NCI-H446 treated with DMSO at 0.1 percent for 48 hours (cell line): ENCODE measurements at places on chromosomes 1 and 21.

DNA sequence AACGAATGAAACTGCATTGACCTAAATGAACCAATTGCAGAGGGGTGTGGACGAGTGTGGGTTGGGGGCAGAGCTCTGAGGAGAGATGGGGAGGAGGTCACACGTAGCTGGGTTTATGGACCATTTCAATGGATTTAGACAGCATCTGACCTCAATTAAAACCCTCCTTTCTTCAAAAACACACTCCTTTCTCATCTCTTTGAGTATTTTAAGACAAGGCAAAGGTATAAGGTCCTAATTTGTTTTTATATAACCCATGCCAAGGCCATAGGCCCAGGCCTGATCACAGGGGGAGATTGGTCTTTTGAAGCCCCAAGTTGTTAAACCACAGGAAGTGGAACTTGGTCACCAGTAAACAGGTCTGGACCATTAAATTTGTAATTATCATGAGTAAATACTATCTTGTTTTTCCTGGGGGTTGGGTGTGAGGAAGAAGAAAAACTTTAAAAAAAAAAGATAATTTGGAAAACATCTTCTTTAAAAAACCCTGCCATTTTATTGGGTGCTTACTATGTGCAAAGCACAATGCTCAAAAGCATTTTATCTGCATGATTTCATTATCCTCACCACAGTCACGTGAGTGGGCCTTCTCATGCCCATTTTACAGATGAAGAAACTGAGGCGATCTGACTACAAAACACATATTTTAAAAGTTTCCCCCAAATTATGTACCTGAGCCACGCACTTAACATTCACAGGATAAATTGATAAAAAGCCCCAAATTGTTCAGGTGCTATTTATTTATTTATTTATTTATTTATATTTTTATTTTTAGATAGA, 8.9 kb upstream of the INAVA start:
- DNase-seq = no peak

DNA sequence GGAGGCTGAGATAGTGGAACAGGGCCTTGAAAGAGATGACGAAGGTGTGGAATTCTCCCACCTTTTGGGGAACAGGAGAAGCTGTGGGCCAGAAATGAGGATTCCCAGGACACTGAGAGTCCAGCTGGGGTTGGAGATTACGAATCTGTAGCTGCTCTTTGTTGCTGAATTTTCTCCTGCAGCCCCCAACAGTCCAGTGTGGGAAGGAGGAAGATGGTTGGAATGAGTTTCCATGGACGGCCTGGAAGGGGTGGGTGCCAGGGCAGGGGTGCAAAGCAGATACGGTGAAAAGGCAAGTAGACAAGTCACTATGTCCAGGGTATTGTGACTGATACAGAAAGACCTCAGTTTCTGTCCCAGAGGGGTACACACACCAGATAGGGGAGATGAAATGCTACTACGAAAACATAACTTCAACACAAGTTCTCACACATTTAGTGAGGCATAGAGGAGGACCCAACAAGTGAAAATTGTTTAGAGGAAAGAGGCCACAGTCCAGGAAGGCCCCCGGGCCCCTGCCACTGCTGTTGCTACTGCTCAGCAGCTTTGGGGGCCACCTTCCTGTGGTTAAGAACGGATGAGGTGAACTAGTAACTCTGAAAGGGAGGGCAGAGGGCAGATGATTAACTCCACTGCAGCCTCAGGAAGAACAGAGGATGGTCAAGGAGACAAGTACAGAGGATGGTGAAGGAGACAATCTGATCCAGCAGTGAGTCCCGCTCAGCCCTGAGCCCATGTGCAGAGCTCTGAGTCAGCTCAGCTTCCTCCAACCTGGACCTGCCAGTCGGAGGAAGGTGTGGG, 7.3 kb downstream of the CD244 start:
- no peak for DNase-seq

DNA sequence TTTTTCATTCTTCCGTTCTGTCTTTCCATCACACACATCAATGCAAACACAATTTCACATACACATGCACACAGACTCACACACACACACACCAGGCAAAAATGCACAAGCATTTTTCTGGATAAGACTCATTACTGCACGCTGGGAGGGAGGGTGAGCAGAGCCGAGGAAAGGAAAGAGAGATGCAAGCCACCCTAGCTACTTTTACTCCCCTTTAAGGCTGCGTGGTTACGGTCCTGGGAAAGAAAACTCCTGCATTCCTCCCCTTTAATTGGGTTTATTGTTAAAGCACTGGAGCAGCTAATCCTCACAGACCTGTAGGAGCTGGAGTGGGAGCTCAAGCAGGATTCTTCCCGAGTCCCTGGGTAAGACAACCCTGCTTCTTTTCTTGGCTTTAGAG, at the start of gene CAMK1G:
CAMK1G (plus strand) TSS at position 307 of the 400 bp plus-strand sequence. CDS start 11,270 bp downstream, outside the sequence.
- no peak for DNase-seq

GRCh38 chr1:94425821-94426484, 7.8 kb downstream of the ABCD3 start:
- no peak for DNase-seq

- DNase-seq = no peak
These were observed 2.7 kb upstream of the SLC1A7 start for GRCh38 chr1:53145051-53145600.

- no peak for DNase-seq
These were observed 17.1 kb upstream of the PINK1 start for GRCh38 chr1:20615946-20616846.

DNA sequence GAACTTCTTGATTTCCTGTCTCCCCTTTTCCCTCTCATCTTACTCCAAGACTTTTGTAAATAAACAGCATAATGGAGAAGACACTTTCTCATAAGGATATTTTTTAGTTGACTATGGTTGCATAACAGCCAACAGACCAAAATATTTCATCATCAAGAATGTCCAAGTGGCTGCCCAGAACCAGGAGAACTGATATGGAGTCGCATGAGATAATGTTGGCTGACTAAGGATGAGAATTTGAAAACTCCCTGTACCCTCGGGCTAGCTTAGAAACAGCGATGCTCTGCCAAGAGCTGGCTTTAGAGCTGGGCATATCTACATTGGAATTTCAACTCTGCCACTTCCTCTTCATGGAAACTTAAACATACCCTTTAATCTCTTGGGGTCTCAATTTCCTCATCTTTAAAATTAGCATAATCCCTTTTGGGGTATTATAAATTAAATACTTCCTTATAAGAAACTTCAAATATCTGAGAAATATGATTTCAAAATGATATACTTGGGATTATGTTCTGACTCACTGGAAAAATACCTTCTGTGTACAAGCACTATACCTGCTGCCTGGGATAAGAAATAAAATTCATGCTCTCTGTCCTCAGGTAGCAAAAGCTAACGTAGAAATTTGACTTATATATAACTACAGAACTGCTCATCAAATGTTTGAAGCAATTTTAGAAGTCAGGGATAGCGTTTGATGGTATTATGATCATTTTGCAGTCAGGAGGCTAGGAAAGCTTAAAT, 777.3 kb downstream of the LTN1 start:
- DNase-seq = no peak
